ENCODE measurements at places on chromosomes 2 and 18. TPM values are rescaled to one million over a fixed set of nuclear protein-coding genes. Genes with fewer than 3 reads are reported as not detected.

The ZBTB7C gene
- 0.46 TPM for total RNA-seq

The DYNAP gene
- not detected for total RNA-seq

The RGPD3 gene
- 0.20 TPM for total RNA-seq

The TNP1 gene
- not detected for total RNA-seq

The DNAH7 gene
- 0.46 TPM for total RNA-seq

The CPLX4 gene
- total RNA-seq: not detected

The GDF7 gene
- total RNA-seq: 0.63 TPM

The IL36A gene
- not detected for total RNA-seq

The ADAM23 gene
- total RNA-seq: 28.9 TPM

The CTAGE1 gene
- 0.07 TPM for total RNA-seq

The AMER3 gene
- total RNA-seq: not detected

The SERPINB10 gene
- not detected for total RNA-seq

The FBXO48 gene
- total RNA-seq: 0.39 TPM

The ZNF396 gene
- total RNA-seq: 3.5 TPM

The ABCG8 gene
- not detected for total RNA-seq

The IL1B gene
- total RNA-seq: 11.9 TPM

Data from smooth muscle cell of the pulmonary artery (primary cell).